ENCODE measurements at places on chromosomes 1 and 21. TPM values are rescaled to one million over a fixed set of nuclear protein-coding genes. Genes with fewer than 3 reads are reported as not detected.

The ADORA1 gene
- 4.2 TPM for polyA plus RNA-seq

The S100A6 gene
- polyA plus RNA-seq = 2,520 TPM

The G0S2 gene
- 65.5 TPM for polyA plus RNA-seq

The CTXND2 gene
- polyA plus RNA-seq = not detected

The AKT3 gene
- polyA plus RNA-seq = 6.6 TPM

The TNNT2 gene
- 6.4 TPM for polyA plus RNA-seq

Measured in stomach (tissue), 19 donors.